ENCODE measurements at places on chromosomes 6 and 20. TPM values are rescaled to one million over a fixed set of nuclear protein-coding genes. Genes with fewer than 3 reads are reported as not detected.

DNA sequence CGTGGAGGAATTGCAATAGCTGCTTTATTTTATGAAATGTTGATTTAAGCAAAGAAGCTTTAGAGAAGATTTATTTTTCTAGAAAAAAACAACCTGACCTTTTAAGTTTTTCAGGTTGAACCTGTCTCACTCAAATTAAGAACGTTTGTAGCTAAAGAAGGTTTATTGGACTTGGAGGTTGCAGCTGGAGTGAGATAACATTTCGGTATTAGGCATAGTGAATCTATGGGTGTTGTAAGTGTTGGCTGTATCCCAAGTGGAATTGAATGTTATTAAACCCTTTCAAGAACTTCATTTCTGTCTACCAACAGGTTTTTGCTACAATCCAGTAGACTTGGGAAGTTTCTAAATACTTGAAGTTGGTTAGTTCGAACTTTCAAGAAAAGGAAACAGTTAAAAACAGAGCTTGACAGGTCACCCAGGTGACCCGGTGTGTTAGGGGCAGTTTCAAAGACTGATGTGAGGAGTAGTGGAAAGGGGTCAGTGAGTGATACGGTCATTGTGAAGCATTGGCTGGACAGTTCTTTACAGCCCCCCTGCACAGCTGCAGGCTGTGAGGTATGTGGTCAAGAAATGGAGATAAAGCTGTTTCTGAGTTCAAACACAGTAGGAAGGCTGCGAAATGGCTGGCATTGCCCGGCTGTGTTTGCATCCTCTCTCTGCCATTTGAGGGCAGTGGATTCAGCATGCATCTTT, 2.4 kb upstream of the TBCC start:
- no peak for DNase-seq

DNA sequence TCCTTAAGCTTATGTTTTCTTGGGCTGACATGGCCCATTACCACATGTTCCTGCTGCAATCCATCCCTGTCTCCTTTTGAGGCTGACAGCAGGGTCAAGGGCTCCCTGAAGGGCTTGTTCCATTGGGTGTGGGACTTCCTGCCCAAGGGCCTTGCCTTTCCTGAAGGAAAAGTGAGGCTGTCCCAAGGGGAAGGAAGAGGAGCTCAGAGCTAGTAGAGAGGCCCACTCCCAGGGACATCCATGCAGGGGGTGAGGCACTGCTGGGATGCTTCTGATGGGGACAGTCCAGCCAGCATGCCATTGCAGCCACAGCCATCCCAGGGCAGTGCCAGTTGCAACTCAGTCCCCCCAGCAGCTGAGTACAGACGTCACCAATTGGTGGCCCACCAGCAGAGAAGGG, 138.4 kb upstream of the FOXA2 start:
- no peak for DNase-seq

GRCh38 chr20:879626-880025, 36.5 kb downstream of the ANGPT4 start:
- DNase-seq: no peak

- no peak for DNase-seq
These were observed 112.2 kb downstream of the SESN1 start for GRCh38 chr6:108982154-108983113.

GRCh38 chr6:25327432-25327831, 48.3 kb downstream of the CARMIL1 start:
- no peak for DNase-seq

- no peak for DNase-seq
These were observed 9.5 kb downstream of the OVOL2 start for GRCh38 chr20:18048176-18048575.

The GTSF1L gene
- not detected for total RNA-seq

GRCh38 chr20:23005776-23006175, 29.3 kb upstream of the SSTR4 start:
- DNase-seq: no peak

- no peak for DNase-seq
These were observed 64.6 kb upstream of the NOTCH4 start for GRCh38 chr6:32288426-32288825.

The IP6K3 gene
- total RNA-seq: 344 TPM

DNA sequence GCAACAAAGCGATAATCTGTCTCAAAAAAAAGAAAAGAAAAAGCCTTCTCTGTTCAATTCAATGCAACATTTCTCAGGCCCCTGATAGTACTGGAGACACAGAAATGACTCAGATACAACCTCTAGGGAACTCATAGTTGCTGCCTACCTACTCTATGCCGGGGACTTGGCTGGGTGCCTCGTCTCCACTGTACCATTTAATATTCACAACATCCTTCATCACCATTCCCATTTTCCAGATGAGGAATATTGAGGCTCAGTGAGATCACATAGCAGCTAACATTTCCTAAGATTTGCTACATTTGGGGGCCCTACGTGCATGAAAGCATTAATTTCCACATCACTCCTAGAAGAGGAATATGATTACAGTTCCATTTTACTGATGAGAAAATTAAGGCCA, 7.5 kb downstream of the NOL4L start:
- no peak for DNase-seq

DNA sequence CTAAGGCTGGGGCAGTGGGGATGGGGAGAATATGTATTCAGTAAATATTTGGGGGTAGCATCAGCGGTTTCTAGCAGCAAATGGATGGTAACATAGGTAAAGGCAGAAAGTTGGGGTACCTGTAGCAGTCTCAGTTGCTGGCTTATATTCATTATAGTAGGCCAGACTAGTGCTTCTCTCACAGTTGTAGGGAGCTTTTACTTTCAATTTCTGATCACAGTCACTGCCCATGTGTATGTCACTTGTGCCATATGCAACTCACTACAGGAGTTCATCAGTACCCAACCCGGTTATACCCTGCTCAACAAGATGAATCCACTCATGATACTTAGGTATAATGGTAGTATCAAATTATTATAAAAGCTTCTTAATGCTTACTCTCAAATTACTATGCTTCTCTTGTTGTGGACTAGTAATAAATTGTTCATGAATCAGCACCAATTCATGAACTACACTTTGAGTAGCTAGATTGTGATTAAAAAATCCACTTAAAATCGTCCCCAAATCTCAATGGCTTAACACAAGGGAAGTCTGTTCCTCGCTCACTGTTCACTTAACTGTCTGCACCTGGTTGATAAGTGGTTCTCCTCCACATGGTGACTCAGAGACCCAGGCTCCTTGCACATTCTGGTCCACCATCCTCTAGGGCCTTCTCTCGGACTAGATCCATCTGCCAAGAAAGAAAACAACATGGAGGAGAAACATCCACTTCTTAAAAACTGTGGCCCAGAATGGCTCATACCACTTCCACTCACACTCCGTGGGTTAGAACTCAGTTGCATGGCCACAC, 31.3 kb upstream of the MYLIP start:
- DNase-seq: no peak

GRCh38 chr6:81763051-81763450, 10.6 kb upstream of the TENT5A start:
- no peak for DNase-seq

- DNase-seq: no peak
These were observed 19.7 kb downstream of the CD40 start for GRCh38 chr20:46137816-46138215.

GRCh38 chr6:33771146-33772081, 17.5 kb downstream of the LEMD2 start:
- no peak for DNase-seq

The LINC00237 gene
- total RNA-seq: not detected

- DNase-seq: no peak
These were observed 1.5 kb downstream of the DLGAP4 start for GRCh38 chr20:36307412-36308325.

DNA sequence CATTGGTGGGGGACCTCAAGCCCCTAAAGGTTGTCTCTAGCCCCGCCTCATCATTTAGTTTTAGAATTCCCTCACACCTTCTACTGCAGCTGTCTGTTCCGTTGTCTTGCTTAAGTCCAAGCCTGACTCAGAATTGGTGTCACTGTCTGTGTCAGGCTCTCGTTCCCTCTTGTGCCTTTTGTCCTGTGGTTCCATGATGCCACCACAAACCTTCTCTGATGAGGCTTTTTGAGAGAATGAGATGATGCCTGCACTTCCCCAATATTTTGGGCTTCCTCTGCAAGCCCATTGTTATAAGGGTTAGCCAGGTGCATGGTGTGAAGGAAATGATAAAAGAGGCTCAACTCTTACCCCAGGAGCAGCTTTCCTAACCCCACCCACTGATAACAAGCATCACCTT, 8.1 kb upstream of the AKIRIN2 start:
- DNase-seq: no peak

DNA sequence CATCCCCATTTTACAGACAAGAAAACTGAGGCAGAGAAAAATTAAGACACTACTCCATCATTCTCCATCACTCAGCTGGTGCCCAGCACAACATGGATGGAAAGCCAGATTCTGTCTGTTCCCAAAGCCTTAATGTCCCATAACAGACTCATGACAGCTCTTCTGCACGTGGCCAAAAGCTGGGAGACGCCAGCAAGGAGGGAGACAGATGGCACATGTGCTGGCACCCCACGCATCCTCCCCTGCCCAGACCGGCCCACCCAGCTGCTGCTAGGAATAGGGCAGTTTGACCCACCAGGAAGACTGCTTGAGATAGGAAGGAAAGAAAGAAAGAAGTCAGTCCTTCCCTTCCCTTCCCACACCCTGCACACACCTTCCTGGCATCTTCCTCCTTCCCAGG, 96.3 kb downstream of the PREX1 start:
- no peak for DNase-seq

The CPNE5 gene
- not detected for total RNA-seq

DNA sequence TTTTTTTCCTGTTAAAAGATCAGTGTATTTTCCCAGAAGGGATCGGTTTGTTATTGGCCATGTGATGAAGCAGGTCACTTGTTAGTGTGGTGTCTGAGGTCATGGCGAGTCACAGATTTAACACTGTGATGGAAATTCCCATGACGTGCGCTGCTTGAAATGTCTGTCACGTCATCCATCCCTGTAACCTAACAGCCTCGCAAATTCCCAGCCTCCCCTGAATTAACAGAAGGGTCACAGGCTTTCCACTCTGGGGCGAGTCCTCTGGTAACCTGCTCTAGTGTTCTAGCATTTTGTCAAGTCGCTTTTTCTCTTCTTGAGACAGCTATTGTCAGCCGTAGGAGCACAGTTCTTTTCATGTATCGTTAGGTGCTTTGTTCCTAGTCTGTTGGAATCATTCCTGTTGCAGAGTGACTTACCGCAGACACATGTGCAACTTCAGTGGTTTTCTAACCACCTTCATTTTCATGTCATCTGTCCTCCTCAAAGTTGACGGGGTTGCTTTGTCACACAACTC, 137.2 kb downstream of the MAP3K4 start:
- DNase-seq: no peak

- DNase-seq: no peak
These were observed 112.5 kb downstream of the IPCEF1 start for GRCh38 chr6:154243793-154244750.

The HLA-DOB gene
- not detected for total RNA-seq

DNA sequence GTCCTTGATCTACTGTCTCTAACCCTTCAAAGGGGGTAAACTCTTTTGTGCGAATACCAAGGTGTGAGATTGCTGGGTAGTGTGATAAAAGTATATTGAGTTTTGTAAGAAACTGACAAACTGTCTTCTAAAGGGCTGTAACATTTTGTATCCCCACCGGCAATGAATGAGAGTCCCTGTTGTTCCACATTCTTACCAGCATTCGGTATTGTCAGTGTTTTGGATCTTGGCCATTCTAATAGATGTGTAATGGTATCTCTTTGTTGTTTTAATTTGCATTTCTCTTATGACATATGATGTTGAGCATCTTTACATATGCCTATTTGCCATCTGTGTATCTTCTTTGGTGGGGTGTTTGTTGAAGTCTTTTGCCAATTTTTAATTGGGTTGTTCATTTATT, 1090.7 kb downstream of the KIF16B start:
- DNase-seq: no peak

The SUMO4 gene
- total RNA-seq: not detected

GRCh38 chr6:736657-737446, 43.9 kb upstream of the EXOC2 start:
- no peak for DNase-seq

The CHRNA4 gene
- not detected for total RNA-seq

- no peak for DNase-seq
These were observed 101.0 kb downstream of the ARHGAP18 start for GRCh38 chr6:129608886-129609537.

The OPRM1 gene
- not detected for total RNA-seq

The CLPSL2 gene
- total RNA-seq: not detected

The SOX12 gene
- total RNA-seq: 1.4 TPM

DNA sequence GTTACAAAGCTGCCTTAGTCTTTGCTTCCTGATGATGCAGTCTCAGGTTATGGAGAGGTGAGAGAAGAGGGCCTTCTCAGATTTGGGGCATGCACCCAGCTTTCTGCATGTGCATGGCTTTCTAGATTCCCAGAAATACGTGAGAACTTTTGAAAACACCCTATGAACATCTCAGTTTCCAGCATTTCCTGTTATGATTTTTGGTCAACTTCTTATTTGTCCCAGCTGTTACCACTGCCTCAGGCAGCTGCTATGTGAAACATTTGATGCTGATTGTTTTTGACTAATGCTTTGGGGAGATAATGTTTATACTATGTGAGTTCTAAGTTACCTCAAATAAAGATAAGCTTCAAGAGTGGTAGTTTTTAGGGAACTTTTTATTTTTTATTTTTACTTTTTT, 9.5 kb upstream of the SNAP25 start:
- no peak for DNase-seq
